ENCODE measurements at places on chromosomes 1 and 21.

- DNase-seq = no peak
These were observed 192.8 kb upstream of the C8B start for GRCh38 chr1:57158604-57158998.

DNA sequence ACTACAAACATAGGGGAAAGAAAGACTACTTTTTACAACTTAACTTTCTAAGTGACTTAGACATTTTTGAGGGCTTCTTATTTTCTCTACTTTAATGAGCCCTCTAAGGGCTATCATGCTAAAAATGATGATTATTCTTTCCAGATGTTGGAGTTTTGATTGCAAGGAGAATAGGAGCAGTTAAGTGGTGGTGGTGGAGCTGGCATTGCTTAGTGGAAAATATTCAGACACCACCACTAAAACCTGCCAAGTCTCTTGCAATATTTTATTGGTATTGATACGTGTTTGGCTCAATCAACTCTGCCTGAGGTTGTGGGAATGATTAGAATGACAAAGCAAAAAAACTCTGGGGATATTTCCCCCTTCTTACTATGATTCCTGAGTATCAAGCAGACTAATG is 82.6 kb upstream of the PTGFR start:
- no peak for DNase-seq

DNA sequence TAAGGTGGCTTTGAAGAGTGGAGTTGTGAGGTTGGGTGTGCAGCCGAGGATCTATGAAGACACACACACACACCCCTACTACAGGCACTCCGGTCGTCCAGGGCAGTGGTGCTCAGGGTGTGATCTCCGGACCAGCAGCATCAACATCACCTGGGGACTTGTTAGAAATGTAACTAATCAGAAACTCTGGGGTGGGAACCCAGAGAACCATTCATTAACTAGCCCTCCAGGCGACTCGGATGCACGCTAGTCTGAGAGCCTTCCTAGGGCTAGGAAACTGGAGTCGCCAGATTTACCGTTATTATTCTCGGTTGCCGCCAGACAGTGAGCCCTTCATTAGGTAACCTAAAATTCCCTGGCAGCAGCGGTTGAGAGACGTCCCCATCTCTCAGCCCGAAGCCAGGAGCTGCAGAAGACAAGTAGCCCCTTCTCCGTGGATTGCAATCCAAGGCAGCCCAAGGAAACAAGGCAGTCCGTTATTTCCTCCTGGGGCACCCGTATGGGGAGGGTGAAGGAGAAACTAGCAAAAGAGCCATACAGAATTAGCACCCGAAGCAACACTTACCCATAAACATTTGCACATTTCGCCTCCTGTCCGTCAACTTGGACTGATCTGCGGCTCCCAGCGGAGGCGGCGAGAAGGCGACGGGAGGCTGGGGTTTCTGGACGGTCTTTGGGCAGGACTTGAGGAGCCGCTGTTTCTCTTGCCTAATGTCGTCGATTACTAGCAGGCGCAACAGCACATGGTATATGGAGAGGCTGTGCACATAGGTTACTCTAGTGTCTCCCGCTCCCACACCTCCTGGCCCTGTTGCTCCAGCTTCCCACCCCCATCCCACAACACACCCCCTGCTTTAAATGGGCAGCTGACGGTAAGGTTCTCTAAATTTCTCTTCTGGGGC is 2.9 kb upstream of the CCN1 start:
- DNase-seq = no peak

- no peak for DNase-seq
These were observed 389.8 kb upstream of the LYPLAL1 start for GRCh38 chr1:218783916-218784315.

DNA sequence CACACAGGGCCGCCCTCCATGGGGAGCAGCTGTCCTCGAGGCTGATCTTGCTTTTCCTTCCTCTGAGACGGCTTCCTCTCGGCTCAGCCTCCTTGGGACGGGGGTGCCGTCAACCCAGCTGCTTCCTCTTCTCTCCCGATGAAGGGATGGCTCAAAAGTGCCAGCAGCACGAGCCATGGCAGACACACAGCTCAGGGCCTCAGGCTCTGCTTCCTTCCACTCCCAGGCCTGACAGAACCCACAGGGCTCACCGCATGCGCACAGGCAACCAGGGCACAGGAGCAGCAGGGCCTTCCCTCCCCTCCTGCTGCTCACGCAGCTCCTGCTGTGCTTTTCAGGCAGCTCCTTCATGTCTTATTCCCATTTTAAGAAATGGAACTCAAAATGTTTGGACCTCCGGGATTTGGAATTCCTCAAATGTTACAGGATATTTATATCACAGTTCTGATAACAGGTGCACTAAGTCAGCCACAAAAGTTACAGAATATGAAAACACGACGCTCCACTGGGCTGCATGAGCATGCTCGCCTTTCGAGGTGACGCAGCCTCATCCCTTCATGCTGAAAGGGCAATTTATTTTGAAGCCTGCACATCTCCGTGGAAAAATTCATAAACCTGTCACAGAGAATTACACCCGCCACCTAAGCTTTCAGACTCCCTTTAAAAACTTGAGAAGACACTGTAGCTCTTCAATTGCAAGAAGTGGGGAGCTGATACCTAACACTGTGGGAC is 84.4 kb downstream of the HSF2BP start:
- DNase-seq = no peak

DNA sequence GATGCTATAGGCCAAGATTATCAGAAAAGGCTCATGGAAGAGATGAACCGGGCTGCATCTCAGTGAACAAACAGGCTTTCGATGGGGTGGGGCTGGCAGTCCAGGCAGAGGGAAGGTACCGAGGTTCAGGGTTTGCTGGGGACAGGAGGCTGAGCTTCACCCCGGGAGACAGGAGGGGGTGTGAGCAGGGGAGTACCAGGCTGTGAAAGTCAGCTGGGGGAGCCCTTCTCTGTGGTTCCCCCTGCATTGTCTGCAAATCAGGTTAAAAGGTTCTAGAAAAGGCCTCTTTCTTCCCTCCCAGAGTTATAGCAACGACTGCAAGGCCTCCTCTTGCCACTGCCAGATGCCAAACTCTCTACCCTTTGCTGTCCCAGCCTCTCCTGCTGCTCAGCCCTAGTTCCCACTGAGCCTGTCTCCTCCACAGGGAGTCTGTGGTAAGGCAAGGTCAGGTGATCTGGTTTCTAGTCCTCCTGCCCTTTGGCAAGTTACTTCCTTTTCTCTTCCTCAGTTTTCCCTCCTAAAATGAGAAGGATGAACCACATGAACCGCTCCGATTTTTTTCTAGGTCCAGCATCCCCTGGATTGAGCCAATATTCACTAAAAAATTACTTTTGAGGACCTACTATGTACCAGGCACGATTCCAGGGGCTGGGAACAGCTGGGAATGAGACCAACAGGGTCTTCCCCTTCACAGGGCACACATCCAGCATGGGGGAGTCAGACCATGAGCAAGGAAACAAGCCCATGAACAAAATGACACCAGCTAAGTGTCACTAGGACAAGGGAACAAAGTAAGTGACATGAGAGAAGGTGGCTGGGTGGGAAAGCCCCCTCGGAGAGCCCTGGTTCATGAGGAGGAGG is 7.2 kb downstream of the LAD1 start:
- no peak for DNase-seq

DNA sequence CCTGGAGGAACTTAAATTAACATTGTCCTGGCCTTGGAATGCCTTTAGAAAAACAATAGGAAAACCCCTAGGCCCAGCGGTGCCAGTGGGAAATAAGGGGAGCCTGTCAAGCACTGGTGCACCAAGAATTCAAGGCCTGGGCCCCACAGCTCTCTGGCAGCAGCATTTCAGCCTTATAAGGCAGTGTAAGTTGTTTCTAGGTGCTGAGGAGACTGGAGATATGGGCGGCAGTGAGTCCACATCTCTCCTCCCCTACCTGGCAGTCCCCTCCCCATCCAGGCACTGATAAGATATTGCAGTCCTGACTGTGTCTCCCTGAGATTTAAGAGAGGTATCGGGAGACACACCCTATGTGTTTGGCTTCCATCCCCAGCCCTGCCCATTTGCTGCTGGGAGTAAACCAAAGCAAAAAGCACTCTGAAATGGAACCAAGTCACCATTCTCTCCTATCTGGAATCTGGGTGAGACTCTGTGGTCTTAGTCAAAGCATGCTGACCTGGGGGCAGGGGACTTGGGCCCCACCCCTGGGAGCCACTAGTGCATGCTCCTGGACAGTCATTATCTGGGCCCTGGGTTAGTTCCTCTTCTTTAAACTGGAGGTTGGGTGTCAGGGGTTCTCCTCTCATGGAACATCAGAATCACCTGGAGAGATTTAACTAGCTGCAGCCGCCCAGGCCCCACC is 30.5 kb downstream of the DEGS1 start:
- no peak for DNase-seq

DNA sequence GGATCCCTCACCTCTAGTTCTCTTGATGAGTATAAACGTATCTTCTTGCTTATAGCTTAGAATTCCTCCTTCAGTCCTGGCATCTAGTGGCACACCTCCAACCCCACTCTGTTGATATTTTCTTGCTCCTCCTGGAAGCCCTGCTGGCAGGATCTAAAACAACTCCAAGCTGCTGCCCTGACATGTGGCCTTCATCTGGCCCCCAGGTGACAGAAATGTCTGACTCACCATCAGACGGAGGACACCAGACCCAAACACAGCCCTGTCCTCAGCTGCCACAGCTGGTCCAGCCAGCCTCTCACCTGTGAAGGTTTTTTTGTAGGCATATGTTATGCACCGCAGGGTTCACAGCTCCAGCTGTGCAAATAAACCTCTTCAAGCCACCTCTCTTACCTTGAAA is 53.4 kb downstream of the KRTAP19-8 start:
- no peak for DNase-seq

DNA sequence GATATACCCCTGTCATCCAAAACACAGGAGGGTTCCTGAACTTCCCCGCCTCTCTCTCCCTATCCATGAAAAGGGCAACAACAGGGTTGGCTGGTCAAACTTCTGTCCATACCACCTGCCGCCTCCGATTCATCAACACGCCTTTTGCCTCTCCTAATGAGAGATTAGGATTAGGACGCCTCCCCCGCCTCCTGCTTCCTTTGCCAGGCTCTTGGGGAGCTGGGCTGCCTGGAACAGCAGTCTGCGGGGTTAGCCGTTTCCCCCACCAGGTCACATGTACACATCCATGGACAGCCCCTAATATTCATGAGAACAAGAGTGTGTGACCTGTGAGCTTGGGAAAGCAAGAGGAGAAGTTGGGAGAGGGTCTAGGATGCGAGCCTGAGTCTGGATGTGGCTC is 2.3 kb upstream of the OPTC start:
- DNase-seq = no peak

GRCh38 chr1:41783189-41783639 is 135.5 kb downstream of the HIVEP3 start:
- DNase-seq = no peak

DNA sequence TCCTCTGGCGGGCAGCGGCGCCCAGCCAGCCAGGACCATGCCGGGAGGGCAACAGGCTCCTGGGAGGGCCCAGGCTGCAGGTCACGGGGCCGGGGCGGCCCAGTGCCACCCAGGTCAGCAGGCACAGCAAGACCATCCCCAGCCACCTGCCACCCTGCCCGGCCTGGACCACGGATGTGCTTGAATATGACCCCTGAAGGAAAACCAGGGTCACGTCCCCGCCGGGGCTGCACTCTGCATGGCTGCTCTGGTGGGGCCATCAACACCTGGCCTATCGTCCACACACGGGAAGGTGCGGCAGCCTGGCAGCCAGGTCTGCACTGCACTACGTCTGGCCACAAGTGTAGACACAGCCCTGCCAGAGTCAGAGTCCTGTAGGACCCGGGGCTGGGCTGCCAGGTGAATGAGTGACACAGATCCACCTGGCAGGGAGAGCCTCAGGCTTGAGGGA is 6.9 kb downstream of the WNT9A start:
- peak; percentile 50 for DNase-seq

DNA sequence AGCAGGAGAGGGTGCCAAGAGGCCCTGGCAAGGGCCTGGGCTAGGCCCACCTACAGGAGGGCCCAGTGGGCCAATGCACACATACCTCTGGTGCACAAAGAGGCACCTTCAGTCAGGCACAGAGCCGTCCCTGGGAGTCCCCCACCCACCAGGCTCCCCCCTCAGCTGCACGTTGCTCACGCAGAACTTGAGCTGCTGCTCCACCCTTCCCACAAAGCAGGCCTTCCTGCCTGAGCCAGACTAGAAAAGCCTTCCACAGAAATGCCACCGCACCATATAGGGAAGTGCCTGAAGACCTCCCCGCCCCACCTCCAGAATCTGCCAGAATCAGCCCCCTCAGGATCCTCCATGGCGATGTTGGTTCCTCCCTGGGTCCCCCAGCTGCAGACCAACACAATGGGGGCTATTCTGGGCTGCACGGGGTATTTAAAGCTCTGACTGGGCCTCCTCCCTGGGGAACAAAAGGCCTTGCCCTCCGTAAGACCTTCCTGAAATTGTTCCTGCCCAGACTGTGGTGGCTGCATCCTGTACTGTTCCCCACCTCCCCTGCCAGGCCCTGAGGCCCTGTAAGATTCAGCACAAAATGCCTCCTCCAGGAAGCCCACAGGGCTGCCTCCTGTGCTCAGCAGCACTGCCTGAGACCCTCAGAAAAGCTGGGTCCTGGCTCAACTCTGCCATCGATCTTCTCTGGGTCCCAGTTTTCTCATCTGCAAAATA is 27.2 kb downstream of the HSPG2 start:
- DNase-seq = no peak

DNA sequence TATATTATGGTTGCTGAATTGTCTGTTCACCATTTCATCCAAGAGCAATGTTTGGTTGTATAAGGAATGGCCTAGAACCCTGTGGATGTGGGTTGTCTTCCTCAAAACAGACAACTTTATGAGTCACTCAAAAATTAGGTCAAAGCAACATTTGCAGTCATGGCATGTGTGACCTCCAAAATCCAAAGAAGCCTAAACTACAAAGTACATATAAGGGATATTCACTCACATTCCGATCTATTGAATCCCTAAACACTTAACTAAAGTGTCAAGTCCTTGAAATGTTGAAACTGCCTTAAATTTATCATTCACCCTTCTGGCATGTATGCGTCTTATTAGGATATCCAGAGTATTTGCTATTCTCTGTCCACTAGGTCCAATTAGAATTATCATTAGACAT is 491.5 kb downstream of the NUF2 start:
- no peak for DNase-seq

DNA sequence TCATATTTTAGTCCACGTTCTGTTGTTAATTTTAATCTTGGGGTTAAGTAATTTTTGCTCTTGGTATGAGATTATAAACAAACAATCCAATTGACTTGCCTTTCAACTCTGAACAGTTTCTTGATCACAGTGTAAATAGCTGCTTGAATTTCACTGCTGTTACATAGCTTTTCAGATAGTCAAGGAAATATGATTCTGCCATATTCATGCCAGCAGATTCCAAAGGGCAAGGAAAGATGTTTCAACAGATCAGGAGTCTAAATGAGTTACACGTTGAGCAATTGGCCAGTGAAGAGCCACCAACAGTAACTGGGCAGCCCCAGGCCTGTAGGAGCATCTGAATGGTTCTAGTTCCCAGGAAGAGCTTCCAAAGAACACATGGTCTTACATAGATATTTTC is 93.6 kb downstream of the LEPR start:
- no peak for DNase-seq

DNA sequence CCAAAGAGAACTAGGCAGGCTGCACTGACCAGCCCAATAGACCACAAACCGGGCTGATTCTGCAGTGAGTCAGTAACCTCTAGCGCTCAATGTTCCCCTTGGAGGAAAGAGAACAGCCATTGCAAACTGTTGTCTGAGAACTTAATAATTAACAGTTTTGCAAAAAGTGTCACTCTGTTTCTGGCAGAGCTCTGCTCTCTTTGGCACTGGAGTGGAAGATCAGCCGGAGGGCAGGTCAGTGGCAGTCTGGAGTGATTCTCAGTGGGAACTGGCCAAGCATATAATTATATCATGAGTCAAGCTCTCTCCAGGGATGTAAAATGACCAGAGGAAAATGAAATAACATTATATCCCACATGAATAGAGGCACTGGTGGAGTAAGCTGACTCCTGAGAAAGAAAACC is 238.3 kb downstream of the HLX start:
- no peak for DNase-seq

GRCh38 chr1:4628992-4629391 is 25.4 kb upstream of the AJAP1 start:
- no peak for DNase-seq

Measured in activated naive CD4-positive, alpha-beta T cell treated with anti-CD3 and anti-CD28 coated beads, Interleukin-2, amount 50 U/mL, for 72 hours (primary cell).